ENCODE measurements at places on chromosomes 5 and 9. TPM values are rescaled to one million over a fixed set of nuclear protein-coding genes. Genes with fewer than 3 reads are reported as not detected.

Gene TBC1D2
- polyA plus RNA-seq: 1.4 TPM

Gene LCN15
- polyA plus RNA-seq: not detected

Gene IQGAP2
- polyA plus RNA-seq: 92.5 TPM

Gene ANKRD31
- not detected for polyA plus RNA-seq

Gene SLC25A2
- polyA plus RNA-seq: not detected

Gene PCDHGA10
- polyA plus RNA-seq: not detected

Gene SPATA31A3
- not detected for polyA plus RNA-seq

Gene PCDHA9
- not detected for polyA plus RNA-seq

Gene NXNL2
- polyA plus RNA-seq: not detected

DNA sequence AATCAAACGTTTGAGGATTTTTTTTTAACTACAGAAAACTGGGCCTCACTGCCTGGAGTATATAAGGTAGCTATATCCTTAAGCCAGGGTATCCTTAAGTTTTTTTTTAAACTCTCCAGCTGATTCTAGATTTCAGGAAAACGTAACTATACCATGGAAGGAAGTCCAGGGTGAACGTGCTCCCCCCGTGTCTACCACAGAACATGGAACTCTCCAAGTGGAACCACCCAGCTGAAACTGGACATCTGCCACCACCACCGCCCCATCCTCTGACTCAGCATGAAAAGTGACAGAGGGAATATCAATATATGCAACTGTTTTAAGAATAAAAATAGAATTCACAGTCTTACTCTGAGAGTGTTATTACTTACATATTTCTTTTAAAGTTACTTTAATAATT is 61.3 kb downstream of the DROSHA start:
- DNase-seq: no peak

- DNase-seq: no peak
These were observed 271.9 kb downstream of the NSG2 start for GRCh38 chr5:174317256-174317894.

DNA sequence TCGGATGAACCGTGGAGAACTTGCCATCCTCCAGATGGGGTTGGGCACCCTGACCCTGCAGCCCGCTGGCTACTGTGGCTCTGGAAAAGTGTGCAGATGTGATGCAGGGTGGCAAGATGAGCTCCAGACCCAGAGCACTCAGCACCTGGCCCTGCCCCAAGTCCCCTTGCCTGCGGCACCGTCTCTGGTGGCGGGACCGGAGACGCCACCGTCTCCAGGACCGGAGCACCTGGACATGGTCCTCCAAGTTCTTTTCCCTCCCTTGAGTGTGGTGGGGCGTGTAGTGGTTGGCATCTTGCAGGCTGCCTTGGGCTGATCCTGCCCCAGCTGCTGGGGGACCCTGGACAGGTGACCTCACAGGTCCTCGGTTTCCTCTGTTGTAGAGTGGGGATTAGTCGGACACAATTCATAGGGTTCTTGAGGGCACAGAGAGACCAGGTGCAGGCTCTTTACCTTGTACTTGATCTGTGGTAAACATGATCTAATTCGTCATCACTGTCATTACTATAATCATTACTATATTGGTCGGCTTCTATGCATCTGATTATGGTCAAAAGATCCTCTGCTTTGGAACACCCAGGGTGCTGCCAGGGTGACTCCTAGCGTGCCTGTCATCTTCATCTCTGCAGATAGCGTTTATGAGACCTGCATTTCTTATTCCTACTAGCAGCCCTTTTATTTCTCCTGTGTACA is 83.5 kb downstream of the COL5A1 start:
- no peak for DNase-seq

GRCh38 chr5:143683459-143683858 is 128.5 kb upstream of the HMHB1 start:
- no peak for DNase-seq

DNA sequence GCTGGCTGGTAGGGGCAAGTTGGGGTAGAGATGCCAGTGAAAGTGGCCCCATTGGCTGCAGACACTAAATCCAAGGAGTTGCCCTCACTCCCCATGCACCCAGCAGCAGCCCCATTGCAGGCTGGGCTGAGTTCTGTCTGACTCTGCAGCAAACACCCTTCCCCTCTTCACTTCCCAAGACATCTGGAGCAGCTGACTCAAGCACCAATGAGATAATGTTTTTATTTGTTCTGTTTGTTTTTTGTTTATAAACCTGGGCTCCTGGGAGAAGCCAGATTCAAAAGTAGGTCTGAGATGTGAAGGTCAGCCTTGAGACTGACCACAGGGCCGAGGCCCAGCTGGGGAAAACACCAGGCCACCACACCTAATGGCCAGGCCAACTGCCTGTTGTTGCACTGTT is 545.9 kb upstream of the KLF4 start:
- no peak for DNase-seq

- DNase-seq: no peak
These were observed 18.5 kb upstream of the CDC42SE2 start for GRCh38 chr5:131245312-131245711.

- DNase-seq: no peak
These were observed 182.9 kb downstream of the AOPEP start for GRCh38 chr9:94909250-94909894.

DNA sequence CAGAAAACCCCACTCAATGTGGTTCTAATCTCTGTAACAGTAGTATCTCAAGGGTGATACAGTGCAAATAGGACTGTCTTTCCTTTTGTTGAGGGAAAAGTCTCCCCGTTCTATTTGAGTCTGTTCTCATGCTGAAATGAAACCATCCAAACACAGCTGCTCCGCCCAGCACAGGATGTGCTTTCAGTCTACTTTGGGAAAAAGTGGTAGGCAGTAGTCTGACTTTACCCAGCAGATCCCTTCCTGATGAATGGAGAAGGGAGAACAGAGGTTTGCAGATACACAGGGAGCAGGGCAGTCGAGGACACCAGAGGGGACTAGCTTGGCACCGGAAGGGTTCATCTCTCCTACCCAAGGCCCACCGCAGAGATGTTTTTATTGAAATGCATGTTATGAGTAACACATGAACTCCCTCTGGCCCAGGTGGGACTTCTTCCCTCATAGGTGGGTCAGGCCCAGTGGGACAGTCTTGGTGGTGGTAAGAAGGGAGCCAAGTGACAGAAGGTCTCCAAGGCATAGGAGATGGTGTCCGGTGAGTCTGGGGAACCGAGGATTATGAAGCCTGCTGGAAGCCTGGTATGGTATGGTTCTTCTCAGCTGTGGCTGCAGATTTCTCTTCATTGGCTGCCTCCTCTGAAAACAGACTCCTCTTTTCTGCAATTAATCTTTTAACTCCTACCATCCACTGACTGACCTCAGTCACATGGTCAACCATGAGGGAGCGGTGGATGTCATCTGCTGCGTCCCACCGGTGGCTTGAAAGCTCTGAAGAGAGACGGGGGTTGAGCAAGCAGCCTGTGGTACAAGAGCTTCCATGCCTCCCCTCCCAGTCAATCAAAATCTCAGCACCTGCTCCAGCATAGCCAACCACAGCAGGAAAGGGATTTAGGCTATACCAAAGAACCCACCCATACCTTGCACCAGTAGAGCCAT is 3.0 kb downstream of the EIF4EBP3 start:
- no peak for DNase-seq

DNA sequence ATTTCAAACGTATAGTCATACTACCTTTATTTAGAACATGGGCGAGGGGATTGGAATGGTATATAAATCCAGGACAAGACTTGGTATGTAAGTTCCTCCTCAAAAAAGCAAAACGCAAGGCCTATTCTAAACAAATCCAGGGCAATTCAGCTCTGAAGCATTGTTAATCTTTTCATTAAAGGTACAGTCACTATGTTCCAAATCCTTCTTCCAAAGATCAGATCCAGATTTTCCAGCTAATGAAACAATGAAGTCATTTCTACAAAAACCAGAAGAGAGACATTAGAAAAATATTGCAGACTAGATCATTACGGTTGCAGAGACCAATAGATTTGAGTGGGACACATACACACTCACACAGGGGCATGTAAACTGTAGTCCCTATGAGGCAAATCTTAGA is 116.1 kb upstream of the BNC2 start:
- no peak for DNase-seq

DNA sequence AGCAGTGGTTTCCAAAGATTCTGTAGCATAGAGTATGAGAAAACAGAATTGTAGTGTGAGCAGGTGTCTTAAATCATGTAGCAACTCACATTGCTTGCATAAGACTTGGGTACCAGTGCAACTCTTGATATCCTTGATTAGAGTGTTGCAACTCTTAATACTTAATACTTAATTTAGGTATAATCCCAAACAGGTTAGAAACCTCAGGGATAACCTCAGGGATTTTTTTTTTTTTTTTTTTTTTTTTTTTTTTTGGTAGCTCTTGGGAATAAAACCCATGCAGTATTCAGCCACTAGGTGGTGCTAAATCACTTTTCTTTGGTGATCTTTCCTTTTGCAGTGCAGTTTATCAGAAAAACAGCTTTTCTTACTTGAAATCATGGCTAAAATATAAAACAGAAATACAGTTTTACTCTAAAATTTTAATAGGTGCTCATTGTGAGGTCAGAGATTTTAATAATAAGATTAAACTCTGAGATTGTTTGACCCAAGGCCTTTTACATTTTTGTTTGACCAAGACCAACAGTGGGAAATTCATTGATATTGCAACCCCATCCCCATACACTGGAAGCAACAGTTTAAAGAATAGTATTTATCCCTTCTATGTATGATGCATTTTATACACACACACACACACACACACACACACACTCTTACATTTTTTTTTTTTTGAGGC is 55.3 kb downstream of the ERAP1 start:
- peak; percentile 48 for DNase-seq

GRCh38 chr5:515273-515836 is 8.9 kb downstream of the SLC9A3 start:
- no peak for DNase-seq

- no peak for DNase-seq
These were observed 12.9 kb downstream of the ACSL6 start for GRCh38 chr5:131998431-131999040.

- no peak for DNase-seq
These were observed 9.9 kb downstream of the TMEM250 start for GRCh38 chr9:136108648-136109266.

DNA sequence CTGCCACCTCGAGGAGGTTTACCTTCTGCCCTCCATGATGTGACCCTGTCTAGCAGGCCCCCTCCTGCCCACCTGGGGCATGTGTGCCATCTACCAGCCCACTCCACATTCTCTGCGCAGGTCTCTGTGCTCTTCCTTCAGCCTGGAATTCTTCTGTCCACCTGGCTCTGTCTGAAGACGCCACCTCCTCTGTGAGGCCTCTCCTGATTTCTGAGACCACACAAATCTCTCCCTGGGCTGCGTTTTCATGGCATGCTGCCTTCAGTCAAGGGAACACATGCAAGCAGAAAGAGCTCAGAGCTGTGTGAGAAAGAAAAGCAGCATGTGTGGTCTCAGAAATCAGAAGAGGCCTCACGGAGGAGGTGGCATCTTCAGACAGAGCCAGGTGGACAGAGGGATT is 22.1 kb downstream of the FOXE1 start:
- DNase-seq: no peak

GRCh38 chr5:118818604-118819003 is 169.7 kb downstream of the DTWD2 start:
- no peak for DNase-seq

GRCh38 chr5:77360381-77360780 is 131.7 kb downstream of the WDR41 start:
- DNase-seq: no peak

- DNase-seq: no peak
These were observed 31.1 kb downstream of the TUT7 start for GRCh38 chr9:86322973-86323644.

DNA sequence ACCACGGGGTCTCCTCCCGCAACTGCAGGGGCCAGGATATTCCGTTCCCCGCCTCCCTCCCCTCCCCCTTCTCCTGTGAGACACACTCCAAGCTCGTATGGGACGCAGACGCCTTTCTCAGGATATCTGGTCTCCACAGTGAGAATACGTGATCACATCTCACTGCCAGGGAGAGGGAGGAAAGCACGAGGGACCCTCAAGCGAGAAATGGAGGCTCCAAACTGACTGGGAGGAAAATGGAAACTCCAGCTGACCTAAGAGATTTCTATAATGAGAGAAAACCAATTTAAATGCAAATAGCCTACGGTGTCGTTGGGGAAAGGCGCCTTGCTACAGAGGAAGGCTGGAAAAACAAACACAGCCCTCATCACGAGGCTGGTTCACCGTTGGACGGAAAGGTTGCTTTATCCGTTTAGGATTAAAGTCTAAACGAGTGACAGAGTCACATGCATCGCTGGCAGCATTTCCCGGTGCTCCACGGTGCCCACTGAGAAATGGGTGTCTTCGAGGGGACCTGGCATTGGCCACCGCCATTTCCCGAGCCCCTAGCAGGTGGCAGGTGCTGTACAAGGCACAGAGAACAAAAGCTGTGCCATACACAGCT is 116.9 kb upstream of the CPEB4 start:
- DNase-seq: no peak

GRCh38 chr9:12920437-12920836 is 145.6 kb downstream of the LURAP1L start:
- DNase-seq: no peak

GRCh38 chr5:169777159-169777558 is 140.1 kb downstream of the DOCK2 start:
- DNase-seq: no peak

DNA sequence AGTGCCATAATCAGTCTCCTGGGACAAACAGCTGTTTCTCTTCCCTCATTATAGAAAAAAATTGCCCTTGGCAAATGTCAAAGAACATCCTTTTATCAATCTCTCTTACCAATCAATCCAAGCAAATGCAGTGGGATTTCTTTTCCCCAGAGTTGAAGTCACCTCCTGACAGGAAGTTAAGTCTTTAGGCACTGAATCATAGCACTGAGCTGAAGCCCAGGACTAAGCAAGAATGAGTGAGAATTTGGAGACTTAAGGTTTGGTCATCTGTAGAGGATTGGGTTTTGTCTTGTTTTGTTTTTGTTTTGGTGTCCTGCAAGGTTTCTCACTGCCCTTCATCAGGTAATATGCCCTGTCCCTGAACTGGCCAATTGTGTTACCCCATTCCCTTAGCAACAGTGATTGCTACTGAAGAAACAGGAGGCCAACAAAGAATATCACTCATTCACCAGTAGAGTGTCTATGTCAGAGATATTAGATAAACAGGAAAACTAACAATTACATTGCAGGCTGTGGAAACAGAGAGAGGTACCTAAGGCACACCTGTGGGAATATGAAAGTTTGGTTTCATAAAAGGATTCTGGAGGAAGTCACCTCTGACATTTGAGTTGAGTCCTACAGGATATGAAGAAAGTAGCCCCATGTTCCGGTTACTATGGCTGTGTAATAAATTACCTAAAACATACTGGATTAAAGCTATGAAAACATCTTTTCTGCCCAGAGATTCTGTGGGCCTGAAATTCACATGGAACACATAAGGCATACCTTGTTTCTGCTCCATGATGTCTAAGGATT is 4.5 kb upstream of the FXN start:
- no peak for DNase-seq

GRCh38 chr9:92385477-92385876 is 18.9 kb downstream of the OGN start:
- DNase-seq: no peak

GRCh38 chr9:114484215-114484853 is 20.9 kb downstream of the WHRN start:
- DNase-seq: no peak

GRCh38 chr5:59055745-59056448 is 473.0 kb downstream of the RAB3C start:
- DNase-seq: no peak
